WERI-Rb-1 (cell line): ENCODE measurements at places on chromosomes 4 and X.

- DNase-seq, result no peak
Observed at GRCh38 chr4:136183513-136183912, 1348.8 kb downstream of the PCDH18 start.

GRCh38 chr4:47530801-47531200, 45.7 kb downstream of the ATP10D start:
- DNase-seq, result no peak

- DNase-seq, result no peak
Observed at GRCh38 chr4:168336837-168337549, 18.4 kb upstream of the DDX60 start.

GRCh38 chr4:52037689-52038102, 403 bp downstream of the SGCB start:
- DNase-seq, result peak; percentile 32

DNA sequence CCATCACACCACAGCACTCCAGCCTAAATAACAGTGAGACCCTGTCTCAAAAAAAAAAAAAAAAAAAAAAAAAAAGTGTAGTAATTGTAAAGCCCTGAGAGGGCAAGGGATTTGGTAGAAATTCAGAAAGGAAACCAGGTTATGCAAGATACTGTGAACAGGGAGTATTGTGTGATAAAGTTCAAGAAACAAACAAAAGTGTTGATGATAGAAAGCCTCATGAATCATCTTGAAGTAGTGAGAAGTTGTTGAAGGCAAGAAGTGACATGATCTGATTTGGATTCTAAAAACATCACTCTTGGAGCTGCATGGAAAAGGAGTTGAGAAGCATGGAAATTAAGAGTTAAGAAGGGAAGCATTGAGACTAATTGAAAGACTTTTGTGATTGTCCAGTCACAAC, 102.2 kb downstream of the RAP1GDS1 start:
- no peak for DNase-seq

DNA sequence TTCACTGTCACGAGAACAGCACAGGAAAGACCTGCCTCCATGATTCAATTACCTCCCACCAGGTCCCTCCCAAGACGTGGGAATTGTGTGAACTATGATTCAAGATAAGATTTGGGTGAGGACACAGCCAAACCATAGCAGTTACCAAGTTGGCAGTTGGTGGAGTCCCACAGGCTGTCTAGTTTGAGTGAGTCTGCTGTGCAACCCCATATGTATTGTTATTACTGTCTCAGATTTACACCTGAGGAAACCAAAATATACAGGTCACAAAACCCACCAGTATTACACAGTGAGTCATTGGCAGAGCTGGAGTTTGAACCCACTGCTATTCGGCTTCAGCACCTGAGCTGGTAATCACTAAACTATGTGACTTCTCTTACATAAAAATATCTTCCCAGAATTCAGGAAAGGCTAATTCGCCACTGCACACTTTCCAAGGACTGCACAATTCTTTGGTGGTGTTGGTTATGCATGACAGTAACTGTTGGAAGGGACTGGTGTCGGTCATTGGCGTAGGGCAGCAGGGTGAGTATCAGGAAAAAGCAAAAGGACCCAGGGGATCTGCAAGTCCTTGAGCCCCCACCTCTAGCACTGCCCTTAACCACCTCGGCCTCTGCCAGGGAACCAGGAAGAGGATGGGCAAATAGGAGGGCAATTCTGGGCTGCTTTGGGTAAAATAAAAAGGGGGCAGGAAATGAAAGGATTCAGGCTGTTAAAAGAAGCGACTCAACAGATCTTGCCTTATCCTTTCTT, 110.1 kb downstream of the USP46 start:
- no peak for DNase-seq

GRCh38 chr4:5707778-5708448, 446 bp downstream of the EVC2 start:
- no peak for DNase-seq

DNA sequence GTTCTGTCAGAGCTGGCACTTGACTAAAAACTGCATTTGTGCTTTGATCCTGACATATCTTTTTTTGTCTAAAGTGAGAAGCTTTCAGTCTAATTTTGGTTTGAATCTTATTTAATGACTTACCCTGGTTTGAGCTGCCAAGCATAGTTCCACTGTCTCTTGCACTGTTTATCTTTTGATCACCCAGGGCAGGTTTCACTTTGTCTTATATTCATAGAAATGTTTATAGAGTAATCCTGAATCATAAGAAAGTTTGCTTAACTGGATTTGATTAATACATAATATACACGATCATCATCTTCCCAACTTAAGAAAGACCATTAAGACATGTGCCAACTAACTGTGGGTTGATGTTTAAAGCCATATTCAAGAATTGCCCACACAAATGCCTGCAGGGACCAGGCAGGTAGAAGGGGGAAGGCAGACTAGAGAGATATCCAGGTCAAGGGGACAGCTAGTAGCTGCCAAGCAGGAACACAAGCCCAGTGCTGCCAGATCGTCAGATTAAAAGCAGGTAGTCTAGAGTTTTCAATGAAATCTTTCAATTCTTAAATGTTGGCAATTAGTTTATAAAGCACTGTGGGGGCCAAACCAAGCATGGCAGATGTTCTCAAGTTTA, 1.9 kb downstream of the GK start:
- no peak for DNase-seq

GRCh38 chrX:68876731-68877130, 47.9 kb downstream of the EFNB1 start:
- peak; percentile 77 for DNase-seq
